ENCODE measurements at places on chromosomes 5 and 9. TPM values are rescaled to one million over a fixed set of nuclear protein-coding genes. Genes with fewer than 3 reads are reported as not detected.

The SPATA31A6 gene
- not detected for total RNA-seq

The QRFP gene
- not detected for total RNA-seq

The ADAMTSL2 gene
- 0.79 TPM for total RNA-seq

The ABITRAM gene
- 6.9 TPM for total RNA-seq

The GCNT4 gene
- total RNA-seq: 3.5 TPM

The S1PR3 gene
- total RNA-seq: 17.5 TPM

The PCDHB5 gene
- 1.8 TPM for total RNA-seq

The PCDHB14 gene
- total RNA-seq: 1.1 TPM

The LIX1 gene
- total RNA-seq: not detected

The LEAP2 gene
- 0.06 TPM for total RNA-seq

The TNFSF15 gene
- total RNA-seq: 0.19 TPM

The CCNJL gene
- total RNA-seq: 0.68 TPM

Measured in aortic smooth muscle cell (primary cell).